ENCODE measurements at places on chromosomes 5 and 9.
A peak's percentile ranks its signal among the peaks of the same experiment; 100 is the strongest.

DNA sequence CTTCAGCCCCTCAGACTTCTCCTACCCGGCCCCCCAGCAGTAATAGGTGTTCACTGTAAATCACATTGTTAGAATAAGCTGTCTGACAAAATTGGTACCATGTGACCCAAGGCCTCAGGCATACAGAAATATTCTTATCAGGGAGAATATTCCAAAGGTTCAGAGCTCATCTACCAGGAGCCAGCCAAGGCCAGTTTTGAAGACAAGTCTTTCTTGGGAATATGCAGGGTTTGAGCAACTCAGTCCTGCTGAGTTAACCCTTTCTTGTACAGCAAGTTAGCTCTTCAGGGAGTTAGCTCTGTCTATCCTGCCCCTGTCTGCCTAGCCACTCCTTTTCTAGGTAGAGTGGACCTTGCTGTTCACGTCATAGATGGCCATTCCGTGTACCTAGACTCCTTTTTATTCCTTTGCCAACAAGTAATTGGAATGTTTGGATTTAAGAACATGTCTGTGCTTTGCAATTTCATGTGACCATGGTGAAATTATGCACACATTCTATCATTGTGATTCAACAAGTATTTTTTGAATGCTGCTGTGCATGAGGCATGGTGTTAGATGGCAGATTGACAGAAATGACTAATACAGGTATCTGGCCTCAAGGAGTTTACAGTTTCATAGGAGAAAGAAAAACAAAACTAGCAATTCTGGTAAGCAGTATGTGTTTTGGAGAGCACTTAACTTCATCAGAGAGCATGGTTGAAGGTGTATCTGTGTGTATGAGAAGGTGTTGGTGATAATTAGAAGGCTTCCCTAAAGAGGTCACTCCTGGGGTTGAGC lies 22.6 kb downstream of the TGFBR1 start:
- no peak for DNase-seq

DNA sequence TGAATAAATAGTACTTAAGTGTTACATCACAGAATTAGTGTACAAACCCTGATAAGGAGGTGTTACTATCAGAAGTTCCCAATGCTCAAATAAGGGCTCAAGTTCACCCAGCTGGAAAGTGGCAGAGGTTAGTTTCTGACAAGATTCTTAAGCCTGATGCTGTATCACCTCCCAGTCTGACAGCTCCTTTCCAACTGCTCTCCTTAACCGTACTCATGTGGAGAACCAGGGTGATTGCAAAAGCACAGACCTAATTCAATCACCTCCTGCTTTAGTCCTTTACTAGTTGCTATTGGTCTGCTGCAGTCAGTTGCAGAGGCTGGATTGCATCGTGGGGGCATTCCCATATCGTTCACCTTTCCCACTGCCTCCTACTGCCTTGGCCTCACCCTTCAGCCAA lies 100.4 kb upstream of the ZNF618 start:
- DNase-seq = no peak

DNA sequence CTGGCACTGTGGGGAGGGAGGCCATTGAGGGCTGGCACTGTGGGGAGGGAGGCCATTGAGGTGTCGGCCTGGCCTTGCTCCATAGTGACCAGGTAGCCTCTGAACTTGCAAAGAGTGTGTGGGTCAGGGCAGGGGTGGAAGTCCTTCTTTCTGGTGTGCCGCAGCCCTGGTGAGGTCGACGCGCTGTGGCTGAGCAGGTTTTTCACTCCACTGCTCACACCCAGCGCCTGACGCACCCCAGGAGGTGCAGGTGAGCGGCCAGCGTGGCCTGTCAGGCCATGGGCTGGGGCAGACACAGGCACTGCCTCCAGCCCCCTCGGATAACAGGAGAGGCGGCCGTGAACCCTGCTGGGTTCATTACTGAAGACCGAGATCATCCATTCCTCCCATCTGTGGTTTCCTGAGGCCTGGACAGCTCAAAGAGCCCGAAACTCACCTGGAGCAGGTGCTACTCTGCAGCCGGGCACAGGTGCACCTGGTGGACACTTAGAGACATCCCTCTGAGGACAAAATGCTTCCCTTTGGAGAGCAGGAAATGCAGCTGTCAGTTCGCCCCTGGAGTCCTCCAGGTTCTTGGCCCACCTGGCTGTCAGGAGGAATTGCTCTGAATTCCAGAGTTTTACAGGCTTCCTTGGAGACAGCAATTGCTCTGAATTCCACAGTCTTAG lies 32.4 kb downstream of the LHX3 start:
- DNase-seq = no peak

- DNase-seq = peak; percentile 30
Observed at GRCh38 chr9:22079873-22080341, 70.8 kb upstream of the CDKN2B start.

DNA sequence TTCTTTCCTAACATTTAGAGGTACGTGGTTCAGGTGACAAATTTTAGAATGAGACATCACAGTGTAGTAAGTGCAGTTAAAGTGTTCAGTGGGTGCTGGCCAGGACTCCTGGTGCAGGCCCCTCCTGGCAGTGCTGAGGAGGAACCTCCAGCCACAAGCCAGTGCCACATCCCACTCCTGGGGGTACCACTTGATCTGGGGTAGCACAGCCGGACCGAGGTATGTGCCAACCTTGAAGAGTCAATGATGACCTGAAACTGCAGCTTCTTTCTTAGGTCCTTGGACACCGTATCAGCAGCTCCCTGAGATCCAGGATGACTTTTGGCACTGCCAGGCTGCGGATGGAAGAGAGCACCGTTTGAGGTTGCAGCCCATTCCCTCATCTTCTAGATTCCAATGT lies 310.4 kb upstream of the IRX4 start:
- no peak for DNase-seq

- no peak for DNase-seq
Observed at GRCh38 chr9:20125727-20126126, 336.9 kb upstream of the SLC24A2 start.

- DNase-seq = no peak
Observed at GRCh38 chr9:130018265-130018664, 24.7 kb downstream of the FNBP1 start.

GRCh38 chr9:32701321-32702022 lies 66.0 kb upstream of the TAF1L start:
- DNase-seq = no peak

DNA sequence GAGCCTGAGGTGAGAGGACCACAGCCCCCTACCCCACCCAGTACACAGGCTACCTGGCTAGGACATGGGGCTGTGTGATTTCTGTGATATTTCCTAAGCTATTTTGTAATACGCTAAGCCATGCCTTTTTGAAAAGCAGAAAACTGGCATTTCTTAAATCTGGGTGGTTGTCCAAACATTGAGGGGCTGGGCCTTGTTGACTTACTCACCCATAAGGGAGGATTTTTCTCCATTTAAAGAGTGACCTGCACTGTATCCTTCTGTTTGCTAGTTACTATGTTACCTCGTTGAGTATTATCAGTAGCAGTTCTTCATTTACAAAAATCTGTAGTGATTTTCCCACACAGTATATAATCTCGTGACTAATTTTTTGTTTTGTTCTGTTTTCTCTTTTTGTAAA lies 117.5 kb upstream of the OTULINL start:
- DNase-seq = no peak

DNA sequence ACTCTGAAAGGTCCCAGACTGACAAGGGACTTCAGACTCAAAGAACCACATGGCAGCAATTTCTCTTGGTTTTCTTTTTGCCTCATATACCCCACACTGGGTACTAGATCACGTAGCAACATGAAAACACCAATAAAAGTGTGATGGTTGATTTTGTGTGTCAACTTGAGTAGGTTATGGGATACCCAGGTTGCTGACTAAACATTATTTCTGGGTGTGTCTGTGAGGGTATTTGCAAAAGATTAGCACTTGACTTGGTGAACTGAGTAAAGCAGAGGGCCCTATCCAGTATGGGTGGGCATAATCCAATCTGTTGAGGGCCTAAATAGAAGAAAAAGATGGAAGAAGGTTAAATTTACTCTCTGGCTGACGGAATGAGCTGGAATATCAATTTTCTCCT lies 53.8 kb upstream of the ZNF618 start:
- DNase-seq = no peak
